ENCODE measurements at places on chromosomes 7 and 10.

GRCh38 chr7:150450491-150451001 is at the start of gene GIMAP8:
TSS of gene GIMAP8 (plus strand) at chr7:150450630. CDS start at chr7:150466699, 16,069 bp downstream.
- DNase-seq, result peak; percentile 83

- DNase-seq, result no peak
These were observed 164.0 kb upstream of the GLI3 start for GRCh38 chr7:42400961-42401360.

- DNase-seq, result no peak
These were observed 392.8 kb downstream of the DNAJB6 start for GRCh38 chr7:157729566-157729965.

DNA sequence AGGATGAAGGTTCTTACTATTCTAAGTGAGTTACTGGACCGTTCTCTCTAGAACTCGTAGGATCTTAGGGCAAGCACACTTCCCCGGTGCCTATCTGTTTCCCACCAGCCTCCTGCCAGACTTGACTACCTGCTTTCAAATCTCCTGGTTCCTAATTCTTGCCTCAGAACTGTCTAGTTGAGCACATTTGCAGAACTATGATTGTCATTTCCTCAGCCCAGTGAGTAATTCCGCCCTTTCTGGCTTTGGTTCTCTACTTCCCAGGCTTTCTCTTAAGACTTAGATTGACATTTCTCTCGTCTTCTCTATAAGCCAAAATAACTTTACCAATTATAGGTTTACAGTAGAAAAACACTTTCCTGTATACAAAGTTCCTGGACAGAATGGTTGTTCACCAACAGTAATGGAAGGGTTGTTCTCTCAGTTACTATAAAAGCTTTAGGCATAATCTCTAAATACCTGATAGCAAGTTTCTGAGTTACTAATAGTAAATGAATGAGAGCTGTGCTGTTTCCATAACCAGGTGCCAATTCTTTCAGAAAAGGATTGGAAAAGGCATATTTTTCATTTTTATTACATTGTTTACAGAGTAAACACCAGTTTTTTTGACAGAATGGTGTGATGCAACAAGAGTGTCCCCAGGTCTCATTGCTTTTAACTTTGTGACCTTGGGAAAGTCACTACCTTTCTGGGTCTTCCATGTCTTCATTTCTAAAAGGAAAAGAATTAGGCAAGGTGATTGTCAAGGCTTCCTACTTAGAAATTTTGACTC is 41.1 kb downstream of the PLEKHA8 start:
- DNase-seq, result no peak

DNA sequence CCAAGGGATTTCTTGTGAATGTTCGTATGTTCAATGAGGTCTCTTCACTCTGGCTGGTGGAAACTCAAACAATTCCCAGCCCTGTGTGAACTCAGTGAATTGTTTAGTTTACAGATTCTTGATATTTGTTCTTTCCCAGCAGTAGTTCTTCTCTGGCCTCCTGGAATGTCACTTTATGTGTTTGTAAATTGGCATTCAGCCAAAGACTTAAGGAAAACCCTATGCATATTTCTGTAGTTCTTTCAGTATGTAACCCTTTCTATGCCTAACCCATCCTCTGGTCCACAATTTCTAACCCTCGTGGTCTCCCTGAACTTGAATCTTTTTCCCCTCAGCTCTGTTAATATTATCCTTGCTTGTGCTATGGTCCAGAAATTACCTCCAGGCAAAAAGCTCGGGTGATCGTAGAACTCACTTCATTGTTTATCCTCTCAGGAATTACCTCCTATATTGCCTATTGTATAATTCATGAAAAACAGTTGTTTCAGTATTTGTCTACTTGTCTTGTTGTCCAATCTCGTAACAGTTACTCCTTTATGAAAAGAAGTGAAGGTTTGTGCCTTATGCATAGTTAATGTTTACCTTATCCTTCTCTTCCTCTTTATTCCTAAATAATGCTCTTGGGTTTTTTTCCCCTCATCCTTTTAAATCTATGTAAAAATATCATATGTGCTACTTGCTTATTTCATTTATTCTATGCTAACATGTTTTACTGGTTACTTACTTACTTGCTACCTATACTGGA is 23.7 kb upstream of the AGR3 start:
- DNase-seq, result no peak

- no peak for DNase-seq
These were observed 116.2 kb downstream of the JAZF1 start for GRCh38 chr7:28064437-28064836.

DNA sequence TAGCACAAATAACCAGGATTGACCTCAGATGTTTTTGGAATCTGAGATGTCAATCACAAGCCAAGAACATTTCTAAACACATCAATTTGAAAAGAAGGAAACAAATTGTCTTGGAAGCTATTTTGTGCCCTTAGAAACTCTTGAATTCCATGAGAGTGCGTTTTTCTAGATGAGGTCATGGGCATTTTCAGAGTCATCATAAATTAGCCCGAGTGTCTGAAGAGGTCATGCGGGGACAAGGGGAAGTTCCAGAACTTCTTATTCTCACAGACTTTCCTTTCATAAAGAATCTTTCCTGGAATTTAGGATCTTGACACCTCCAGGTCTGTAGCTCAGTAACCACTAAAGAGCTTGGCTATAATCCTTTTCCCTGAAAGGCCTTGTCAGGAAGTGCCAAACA is 28.2 kb downstream of the IL2RA start:
- peak; percentile 79 for DNase-seq

DNA sequence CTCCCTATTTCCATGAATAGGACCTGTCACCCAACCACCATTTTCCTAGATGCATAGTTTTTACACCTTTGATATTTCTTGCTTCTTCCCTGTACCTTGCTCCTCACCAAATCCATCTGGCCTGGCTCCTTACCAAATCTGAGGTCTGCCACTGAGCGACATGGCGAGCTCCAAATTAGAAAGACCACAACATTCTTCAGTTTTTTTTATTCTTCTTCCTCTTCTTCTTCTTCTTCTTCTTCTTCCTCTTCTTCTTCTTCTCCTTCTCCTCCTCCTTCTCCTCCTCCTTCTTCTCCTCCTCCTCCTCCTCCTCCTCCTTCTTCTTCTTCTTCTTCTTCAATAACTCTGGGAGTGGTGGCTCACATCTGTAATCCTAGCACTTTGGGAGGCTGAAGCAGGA is 7.1 kb downstream of the CPED1 start:
- DNase-seq, result no peak

DNA sequence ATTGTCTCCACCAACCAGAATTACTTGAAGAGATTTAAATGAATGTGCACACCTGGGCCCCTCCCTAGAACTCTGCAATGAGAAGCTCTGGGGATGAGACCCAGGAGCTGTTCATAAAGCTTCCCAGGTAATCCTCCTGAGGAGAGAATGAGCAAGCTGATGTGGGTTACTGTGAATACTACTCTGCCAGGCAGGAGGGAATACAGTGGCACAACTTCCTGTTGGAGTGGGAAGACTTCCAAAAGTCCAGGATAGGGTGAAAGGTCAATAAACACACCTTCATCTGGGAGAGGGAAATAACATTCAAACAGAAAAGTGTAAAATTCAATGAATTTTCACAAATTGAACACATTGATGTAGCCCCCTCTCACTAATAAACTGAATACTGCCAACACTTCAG is 351.4 kb downstream of the ABCA13 start:
- no peak for DNase-seq

DNA sequence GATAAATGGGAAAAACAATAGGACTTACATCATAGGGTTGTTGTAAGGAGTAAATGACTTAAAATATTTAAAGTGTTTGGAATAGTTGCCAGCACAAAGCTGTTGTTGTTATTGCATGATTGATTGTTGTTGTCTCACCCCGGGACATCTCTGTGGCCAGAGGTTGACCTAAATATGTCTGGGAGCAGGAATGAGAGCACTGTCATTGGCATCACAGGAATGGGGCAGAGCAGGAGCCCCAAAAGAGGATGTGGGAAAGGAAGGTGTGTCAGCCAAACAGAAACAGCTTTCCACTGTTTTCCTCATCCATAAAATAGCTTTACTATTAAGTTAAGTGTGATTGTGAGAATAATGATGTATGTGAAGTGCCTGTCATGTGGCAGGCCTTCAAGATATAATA is 121.6 kb downstream of the TMEM168 start:
- DNase-seq, result no peak

GRCh38 chr10:91512458-91512857 is 102.3 kb downstream of the HECTD2 start:
- no peak for DNase-seq

DNA sequence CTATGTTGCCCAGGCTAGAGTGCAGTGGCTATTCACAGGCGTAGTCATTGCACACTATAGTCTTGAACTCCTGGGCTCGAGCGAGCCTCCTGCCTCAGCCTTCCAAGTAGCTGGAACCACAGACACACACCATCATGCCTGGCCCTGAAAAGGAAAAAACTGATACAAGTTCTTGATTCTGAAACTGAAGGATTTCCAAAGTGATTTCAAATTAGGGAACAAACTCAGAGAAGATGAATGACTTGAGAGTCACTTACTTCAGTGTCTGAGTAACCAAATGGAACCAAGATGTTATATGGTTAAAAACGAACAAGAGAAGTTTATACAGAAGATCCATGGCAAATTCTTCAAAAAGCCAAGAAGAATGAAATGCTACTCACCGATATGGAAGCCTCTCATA is 14.4 kb downstream of the CWF19L1 start:
- no peak for DNase-seq

DNA sequence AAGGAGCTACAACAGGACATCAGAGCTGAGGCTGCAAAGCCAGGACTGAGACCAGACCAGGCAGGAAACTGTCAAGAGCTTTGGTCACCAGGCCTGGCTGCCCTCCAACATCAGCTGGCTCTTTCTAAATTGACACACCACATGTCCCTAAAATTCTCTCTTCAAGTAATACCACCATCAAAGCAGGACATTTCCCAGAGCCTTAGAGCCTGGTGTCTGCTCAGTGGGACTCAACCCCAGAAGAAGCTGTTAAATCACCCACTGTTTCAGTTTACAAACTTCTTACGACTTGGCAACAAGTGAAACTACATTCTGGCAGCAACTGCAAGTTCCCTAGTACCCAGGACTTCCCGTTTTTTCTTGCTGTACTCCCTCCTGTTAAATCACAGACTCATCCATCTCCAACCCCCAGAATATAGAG is 3.8 kb upstream of the IL6 start:
- DNase-seq, result peak; percentile 79

DNA sequence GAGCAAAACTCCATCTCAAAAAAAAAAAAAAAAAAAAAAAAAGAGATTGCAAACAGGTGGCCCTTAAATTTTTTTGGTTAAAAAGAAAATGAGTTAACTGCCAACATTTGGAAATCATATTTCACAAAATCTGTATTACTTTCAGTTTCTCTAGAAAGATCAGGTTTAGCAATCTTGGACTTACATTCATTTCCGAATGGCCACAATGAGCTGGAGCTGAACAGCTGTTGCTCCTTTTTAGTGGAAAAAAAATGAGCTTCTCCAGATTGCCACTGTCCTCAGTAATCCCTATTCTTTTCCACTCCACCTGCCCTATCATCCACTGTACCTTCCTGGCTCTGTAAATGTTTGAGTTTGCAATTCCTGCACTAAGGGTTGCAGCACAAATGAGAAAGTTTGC is 43.6 kb downstream of the RAB11FIP2 start:
- DNase-seq, result no peak

DNA sequence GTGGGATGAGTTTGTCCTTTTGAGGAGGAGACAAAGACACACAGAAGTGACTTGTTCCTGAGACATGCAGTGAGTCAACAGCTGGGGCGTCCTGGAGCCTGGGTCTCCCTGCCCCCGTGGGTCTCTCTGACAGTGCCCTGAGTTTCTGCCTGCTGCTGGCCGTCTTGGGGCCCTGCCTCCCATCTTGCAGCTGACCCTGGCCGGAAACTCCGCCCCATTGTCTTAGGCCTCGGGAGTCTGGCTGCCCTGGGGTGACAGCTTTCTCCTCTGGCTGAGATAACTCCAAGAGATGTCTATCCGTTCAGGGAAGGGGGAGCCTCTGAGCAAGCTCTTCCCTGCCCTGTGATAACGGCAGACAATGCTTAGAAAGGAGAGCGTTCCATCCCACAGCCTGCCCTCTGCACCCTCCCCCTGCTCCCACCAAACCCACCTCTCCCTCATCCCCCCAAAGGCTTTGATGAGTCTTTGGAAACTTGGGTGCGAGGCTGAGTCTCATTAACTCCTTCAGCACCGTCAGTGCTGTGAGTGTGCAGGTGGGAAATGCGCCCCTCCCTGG is 69.5 kb upstream of the PODXL start:
- no peak for DNase-seq

- no peak for DNase-seq
These were observed 21.6 kb downstream of the CHN2 start for GRCh38 chr7:29216128-29216527.

- no peak for DNase-seq
These were observed 87.9 kb upstream of the PDE1C start for GRCh38 chr7:32158076-32158475.
